Pancreas (tissue), 10 donors: ENCODE measurements at places on chromosomes 11 and 22.

DNA sequence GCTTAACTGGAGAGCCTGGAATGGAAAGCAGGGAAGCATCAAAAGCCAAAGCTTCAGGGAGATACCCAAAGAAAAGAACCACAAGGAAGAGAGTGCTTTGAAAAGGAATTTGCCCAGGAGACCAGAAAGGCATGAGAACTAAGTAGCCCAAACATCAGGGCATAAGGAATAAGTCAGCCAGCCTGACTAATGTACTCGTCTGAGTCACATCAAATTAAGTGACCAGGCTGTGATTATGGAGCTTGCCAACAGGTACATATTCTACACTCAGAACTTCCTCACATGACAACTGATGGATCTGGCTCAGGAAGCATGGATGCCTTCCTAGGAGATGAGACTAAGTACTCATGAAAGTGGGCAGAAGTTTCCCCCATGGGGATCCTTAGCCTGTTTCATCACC, 366.7 kb downstream of the BUD13 start:
- DNase-seq: no peak

- DNase-seq: no peak
Observed at GRCh38 chr22:19052941-19053541, 69.2 kb downstream of the DGCR2 start.

DNA sequence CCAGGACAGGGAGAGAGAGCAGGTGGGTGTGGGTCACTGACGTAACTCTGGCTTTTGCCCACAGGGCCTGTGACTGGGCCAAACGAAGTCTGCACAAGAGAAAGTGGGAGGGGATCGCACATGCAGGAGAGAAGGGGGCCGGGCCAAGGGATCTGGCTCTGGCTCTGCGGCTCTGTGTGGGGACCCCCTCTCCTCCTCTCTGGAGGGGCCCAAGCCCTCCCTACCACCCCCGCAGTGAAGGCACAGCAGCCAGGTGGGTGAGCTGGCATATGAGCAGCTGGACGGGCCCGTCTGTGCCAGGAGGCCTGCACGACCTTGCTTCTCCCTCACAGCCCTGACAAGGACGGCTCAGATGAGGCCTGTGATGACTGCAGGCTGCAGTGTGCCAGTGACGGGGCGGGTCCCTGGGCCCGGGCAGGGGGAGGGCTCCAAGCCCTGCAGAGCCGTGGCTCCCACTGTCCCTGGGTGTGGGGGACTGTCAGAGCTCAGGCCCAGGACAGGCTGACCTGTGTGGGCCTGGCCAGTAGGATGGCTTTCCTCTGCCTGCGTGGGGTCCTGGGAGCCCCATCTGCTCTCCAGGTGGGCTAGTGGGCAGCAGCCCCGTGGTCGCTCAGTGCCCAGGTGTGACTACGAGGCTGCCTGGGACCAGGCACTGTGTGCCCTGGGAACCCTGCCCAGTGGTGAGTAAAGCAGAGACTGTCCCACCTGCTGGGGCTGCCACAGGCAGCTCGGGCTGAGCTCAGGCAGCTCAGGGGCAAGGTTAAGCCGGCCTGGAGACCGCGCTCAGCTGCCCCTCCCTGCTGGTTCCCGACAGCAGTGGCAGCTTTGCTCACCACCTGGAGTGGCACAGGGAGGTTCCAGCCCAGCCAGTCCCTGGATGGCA, 22.2 kb downstream of the MRGPRG start:
- peak; percentile 6 for DNase-seq

DNA sequence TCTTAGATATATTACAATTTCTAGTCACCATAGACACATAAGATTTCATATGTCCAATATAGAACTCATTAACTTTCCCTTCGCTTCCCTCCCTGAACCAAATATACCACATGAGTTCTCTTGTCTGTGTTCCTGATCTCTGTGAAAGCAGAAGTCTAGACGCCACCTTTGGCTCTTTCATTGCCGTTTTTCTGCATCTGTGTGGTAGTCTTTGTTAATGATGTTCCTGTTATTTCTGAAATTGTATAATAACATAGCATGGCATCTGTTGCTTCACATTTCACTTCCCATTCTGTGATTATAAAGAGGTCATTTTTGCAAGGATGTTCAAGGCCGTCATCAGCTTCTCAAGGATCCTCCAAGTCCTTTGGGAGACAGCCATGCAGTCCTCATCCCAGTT, 58.5 kb downstream of the NCAM1 start:
- no peak for DNase-seq

DNA sequence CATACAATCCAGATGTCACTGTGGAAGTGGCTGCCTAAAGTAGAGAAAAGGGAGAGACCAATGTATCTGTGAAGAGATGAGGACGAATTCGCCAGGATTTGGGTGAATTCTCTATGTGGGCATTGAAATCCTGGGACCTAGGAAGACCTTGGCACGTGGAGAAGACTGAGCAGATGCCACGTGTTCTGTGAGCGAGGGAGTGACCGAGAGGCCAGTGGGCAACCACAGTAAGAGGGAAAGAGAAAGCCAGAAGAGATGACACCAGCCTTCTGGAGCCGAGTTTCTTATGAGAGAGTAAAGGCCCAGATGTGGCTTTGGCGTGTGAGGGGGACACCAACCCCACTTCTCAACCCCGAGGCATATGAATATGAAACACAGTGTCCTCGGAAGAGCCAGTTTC, 228.1 kb downstream of the BUD13 start:
- no peak for DNase-seq

DNA sequence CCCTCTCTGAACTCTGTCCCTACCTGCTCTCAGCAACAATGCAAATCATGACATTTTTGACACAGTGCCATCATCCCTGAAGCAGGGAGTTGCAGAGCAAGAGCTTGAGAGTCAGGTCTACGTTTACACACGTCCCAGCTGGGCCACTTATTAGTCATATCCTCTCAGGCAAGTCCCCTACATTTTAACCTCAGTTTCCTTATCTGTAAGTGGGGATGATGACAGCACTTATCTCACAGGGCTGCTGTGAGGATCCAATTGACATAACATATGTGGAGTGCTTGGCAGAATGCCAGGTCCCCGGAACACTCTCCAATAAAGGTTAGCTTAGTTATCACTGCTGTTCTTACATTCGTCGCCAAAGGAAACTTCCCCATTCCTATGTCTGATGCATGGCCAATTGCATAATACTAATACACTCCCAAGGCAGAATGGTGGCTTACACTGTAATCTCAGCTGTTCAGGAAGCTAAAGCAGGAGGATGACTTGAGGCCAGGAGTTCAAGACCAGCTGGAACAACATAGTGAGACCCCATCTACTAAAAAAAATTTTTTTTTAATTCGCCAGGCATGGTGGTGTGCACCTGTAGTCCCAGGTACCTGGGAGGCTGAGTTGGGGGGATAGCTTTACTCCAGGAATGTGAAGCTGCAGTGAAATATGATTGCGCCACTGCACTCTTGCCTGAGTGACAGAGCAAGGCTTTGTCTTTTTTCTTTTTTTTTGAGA, 16.6 kb downstream of the ASCC2 start:
- peak; percentile 80 for DNase-seq

DNA sequence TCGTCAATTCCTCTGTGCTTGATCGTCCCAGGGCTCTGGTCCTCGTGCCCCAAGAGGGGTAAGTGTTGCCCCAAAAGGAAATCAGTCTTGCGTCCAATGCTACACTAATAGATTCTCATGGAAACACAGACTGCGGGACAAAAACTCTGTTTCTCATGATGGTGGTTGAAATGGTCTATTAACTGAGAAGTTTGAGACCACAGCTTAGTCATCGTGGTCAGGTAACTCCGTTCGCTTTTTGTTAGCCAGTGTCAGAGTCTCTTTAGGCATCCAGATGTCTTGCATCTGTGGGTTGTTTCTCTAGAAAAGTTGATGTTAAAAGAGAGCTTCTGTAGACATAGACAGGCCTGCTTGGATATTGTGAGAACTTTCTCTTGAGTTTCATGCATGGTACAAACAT, 104.6 kb upstream of the SORL1-AS1 start:
- DNase-seq: no peak

GRCh38 chr11:47983464-47984397, 3.4 kb downstream of the PTPRJ start:
- no peak for DNase-seq

GRCh38 chr11:13135385-13136271, 126.5 kb downstream of the RASSF10 start:
- DNase-seq: no peak

- DNase-seq: no peak
Observed at GRCh38 chr22:46684706-46685105, 53.3 kb downstream of the CERK start.

- no peak for DNase-seq
Observed at GRCh38 chr22:24997023-24997422, 44.5 kb downstream of the KIAA1671 start.

- DNase-seq: no peak
Observed at GRCh38 chr11:32861850-32862577, 30.6 kb upstream of the QSER1 start.

DNA sequence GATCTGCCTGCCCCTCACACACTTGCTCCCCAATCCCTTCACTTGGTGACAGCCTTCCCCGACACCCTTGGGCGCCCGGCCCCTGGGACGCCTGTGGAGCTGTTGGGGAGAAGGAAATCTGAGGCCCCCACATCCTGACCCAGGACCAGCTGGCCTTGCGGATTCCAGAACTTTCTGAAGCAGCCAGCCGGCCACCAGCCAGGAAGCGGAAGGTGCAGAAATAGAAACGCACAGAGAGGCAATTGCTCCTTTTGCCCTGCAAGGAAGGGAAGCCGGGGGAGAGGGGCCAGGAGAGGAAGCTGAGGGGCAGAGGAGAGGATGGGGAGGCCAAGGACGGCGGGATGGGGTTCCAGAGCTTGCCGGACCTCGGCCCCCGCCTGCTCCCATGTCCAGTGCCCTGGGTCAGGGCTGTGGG, 66.7 kb upstream of the LINC01488 start:
- no peak for DNase-seq

DNA sequence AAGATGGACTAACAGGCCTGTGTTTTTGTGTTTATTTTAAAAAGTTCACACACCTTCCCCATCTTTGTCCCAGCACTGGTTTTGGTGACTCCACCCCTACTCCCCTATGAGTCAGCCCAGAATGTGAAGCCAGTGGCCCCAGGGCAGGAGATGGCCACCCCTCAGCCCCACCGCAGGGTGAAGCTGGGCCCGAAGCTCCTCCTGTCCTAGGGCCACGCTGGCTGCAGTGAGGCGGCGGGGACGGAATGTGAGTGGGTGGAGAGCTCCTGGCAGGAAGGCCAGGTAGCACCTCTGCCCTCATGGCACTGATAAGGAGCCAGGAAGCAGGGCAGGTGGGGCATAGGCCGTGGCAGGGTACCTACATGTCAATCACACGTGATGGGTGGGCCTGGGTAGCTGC, 39.9 kb downstream of the SGSM3 start:
- DNase-seq: no peak

DNA sequence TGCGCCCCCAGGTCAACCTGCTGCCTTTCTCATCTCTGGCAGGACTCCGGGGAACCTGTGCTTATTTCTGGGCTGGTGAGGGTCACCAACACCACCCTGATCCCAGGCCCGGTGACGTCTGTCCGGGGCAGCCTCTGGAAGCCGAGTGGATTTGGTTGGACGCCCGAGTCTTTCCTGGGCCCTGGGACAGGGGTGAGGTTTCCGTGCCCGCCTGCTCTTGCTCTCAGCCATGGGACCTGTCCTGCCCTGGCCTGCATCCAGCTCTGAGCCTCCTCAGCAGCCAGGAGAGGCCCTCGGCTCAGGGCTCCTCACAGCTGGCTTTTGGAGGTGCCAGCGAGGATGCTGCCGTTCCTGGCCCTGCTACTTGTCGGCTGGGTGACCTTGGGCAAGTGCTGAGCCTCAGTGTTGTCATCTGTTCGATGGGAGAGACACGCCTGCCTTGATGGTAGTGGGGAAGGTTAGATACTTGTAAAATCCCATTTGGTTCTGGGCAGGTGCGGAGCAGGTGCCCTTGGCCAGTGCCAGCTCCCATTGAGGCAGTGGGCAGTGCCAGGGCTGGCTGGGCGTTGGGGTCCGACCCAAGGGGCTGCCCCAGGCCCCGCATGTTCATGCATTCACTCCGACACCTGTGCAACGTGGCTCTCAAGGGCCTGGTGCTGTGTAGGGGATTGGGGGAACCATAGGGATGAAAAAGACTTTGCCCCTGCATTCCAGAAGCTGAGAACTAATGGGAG, 58.9 kb upstream of the THY1 start:
- DNase-seq: no peak

DNA sequence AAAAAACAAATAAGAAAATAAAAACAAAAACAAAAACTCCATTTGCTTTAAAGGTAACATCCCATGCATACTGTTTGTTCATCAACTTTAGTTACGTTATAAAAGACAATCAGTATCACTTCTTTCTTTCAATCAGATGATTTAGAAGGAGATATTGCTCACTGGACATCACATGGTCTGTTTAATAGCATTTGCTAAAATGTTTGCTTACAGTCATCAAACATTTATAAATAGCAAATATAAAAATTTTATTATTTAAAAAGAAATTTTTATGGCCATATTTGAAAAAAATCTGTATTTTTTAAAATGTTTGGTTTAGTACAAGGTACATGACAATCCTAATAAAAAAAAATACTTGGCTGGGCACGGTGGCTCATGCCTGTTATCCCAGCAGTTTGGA, 22.6 kb downstream of the MMP26 start:
- DNase-seq: no peak

- DNase-seq: no peak
Observed at GRCh38 chr22:36768616-36769015, 7.3 kb downstream of the IFT27 start.

DNA sequence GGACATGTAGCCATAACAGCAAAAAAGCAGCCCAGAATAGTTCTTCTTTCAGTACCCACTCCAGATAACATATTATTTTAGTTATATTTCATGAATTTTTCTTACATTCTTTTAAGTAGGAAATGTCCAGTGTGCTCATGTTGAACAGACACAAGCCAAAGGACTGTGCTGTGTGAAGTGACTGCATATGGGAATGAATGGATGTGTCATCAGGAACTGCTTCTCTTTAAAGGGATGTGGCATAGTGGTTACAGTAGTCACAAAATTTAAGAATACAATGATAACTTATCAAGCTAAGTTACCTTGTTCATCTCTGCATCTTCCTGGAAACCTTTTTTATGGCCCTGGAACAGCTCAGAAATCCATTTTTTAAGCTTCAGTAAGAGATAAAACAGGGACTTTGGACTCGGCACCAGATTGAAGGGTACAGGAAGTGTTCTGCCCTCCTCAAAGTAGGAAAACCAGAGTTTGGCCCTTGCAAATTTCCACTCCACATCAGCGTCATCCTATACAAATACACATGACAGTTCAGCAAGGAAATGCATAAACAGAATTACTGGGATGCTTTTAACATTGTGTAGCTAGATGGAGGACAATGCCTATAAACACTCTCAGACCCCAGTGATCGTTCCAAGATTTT, 112.8 kb downstream of the TRPC6 start:
- no peak for DNase-seq

- DNase-seq: no peak
Observed at GRCh38 chr11:67691149-67691548, 16.7 kb upstream of the ALDH3B2 start.

DNA sequence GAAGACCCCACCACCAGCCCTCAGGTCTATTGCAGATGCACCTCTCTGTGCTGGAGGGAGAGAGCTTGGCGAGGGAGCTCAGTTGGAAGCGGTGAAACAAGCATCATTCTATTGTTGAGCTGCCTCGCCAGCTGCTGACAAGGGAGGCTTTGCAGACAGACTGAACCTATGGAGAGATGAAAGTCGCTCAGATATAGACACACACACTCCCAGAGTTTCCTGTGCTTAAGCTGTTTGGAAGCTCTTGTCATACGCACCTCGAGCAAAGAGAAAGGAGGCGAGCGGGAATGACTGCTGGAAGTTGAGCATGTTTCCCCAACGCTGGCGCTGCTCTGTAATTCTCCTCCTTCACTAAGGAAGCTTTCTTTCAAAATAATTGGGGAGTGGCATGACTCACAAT, 126.1 kb downstream of the TRIM29 start:
- DNase-seq: no peak

GRCh38 chr22:44131412-44131811, 49.3 kb upstream of the PARVG start:
- no peak for DNase-seq

- no peak for DNase-seq
Observed at GRCh38 chr11:96292291-96293010, 50.5 kb downstream of the MAML2 start.
